ENCODE measurements at places on chromosomes 11 and 22.

- DNase-seq, result no peak
These were observed 48.8 kb downstream of the MYEOV start for GRCh38 chr11:69342588-69343330.

GRCh38 chr11:34299284-34299972 lies 58.4 kb downstream of the ABTB2 start:
- DNase-seq, result no peak

- DNase-seq, result peak; percentile 6
These were observed 28.5 kb downstream of the DCDC1 start for GRCh38 chr11:31340903-31341572.

GRCh38 chr22:18985780-18986179 lies 49.7 kb upstream of the PRODH start:
- no peak for DNase-seq

GRCh38 chr11:119995730-119996491 lies 142.0 kb downstream of the TRIM29 start:
- peak; percentile 51 for DNase-seq

DNA sequence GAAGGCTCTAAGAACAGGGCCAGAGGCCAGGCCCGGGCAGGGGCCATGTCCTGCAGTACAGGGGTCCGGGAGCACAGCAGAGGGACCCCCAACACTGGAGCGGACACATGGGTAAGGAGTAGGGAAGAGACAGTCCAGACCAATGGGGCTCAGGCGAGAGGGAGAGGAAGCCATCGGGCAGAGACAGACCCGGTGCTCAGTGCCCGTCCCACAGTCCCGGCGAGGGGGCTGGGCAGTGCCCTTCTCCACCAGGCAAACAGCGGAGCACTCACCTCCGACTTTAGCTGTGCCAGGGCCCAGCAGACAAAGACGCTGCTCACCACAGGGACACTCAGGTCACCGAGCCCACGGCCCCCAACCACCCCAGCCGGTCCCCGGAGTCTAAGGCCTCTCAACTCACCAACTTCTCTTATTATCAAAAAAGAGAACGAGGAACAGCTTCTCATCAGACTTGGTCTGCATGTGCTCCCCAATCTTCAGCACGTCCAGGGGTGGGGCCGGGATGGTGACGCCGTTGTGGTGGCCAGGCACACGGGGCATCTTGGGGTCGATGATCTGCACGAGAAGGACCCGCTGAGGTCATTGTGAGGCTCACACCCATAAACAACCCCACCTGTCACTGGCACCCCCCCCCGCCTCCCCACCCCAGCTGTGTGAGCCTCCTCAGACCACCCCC lies 52.3 kb downstream of the BRD1 start:
- DNase-seq, result no peak

GRCh38 chr11:118910309-118911112 lies 15.2 kb downstream of the BCL9L start:
- no peak for DNase-seq

DNA sequence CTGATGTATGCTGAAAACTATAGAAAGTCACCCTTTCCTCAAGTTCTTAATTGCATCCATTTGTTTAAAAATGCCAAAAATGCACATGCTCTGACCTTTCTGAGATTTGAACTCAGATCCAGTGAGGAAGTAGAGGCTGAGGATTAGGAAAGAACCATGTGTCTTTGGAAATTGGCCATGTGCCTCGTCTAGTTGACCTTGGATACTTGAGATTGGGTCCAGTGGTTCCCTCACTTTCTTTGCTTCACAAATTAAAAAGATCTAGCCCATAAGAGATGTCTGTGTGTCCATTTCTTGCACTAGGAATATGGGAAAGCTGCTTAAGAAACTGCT lies 128.3 kb downstream of the MAML2 start:
- DNase-seq, result no peak

GRCh38 chr11:28009388-28009787 lies 98.6 kb downstream of the KIF18A start:
- DNase-seq, result no peak

DNA sequence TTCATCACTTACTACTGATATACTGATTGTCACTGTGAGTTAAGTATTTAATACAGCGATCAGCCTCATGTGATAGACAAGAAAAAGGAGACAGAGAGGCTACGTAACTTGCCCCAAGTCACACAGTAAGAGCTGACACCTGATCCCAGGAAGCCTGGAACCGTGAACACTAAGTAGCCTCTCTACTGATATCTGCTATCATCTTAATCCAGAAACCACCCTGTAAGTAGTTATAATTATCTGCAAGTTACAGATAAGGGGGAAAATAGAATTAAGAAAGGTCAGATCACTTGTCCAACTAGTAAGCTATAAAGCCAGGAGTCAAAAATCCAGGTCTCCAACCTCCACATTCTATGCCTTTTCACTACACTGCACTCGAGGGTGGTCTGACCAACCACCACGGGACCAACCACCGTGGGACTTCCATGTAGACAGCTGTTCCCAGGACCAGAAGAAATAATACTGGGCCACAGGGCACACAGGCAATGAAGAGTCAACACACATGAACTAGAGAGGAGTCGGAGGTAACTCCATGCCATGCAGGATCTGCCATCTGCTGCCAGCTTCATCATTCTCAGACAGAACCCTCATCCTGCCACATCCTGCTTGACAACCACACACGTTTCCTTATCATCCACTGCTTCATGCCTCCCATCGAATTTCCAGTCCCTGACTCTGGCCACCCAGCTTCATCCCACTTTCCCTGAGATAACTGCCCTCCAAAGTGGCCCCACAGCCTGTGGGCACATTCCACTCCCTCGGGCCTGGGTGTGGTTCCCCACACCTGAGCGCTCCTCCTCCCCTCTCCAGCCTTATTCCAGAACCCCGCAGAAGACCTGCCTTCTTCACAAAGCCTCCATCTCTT lies 58.6 kb downstream of the MICAL3 start:
- DNase-seq, result no peak

DNA sequence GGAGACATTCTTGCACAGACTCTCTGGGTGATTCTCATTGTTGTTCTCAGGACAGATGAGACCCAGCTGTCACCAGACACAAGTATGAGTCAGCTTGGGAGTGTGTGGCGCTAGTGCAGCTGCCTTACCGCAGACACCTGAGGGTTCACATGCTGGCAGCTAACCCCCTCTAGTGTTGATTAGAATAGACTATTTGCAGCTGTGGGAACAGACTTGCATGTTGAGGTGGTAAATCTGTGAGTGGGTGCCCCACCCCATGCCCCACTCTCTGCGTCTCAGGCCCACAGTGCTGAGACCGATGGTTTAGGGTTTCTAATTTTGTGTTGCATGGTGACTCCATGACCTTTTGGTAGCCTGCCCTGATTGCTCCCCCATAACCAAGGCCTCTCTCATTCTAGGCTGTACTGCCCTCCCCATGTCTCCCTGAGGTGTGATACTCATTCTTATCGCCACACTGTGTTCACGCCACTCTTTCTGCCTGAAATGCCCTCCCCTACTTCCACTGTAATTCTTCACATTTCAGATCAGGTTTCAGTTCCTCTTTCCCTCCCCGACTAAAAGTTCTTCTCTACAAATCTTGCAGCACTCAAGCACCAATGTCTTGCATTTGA lies 73.7 kb upstream of the KIRREL3 start:
- DNase-seq, result peak; percentile 92

DNA sequence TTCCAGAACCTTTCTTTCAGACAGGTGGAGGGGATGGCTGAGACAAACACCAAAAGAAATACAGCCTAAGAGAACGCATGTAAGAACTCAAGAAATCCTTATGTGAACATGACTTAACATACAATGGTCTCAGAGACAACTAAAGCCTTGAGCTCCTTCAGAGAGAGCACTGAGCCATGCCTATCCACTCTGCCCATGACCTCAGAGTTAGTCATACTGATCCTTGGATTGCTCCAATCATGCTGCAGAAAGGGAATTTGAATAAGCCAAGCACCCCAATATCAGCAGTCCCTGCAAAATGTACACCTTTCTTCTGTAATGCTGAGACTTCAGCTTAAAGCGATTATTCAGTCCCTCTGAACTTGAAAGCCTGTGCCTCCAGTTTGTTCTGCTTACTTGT lies 43.2 kb upstream of the CHKA start:
- DNase-seq, result no peak

- no peak for DNase-seq
These were observed 651.6 kb upstream of the ANO5 start for GRCh38 chr11:21541187-21541751.

DNA sequence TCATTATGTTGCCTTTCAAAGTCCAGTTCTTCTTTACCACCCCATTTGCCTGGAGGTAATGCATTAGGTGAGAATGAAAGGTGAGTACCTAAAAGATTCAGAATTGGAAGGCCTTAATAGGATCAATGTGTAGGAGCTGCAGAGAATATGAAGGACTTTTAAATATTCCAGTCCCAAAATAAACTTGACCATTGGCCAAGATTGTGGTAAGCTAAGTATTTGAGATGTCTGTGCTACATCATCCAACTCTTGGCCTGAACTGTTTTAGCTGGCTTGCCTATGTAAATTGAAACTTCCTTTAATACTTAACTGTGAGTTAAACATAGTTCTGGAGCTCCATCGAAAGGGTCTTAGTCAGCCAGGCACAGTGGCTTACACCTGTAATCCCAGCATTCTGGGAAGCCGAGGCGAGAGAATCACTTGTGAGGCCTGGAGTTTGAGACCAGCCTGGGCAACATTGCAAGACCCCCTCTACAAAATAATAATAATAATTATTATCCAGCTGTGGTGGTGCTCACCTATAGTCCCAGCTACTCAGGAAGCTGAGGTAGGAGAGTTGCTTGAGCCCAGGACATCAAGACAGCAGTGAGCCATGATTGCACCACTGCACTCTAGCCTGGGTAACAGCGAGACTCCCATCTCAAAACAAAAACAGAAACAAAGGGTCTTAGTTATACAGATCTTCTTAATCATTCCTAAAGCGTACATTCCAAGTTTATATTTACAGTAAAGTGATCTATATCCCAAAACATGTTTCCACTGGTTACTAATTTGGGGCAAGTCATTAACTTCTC lies 29.8 kb downstream of the MTMR3 start:
- no peak for DNase-seq

DNA sequence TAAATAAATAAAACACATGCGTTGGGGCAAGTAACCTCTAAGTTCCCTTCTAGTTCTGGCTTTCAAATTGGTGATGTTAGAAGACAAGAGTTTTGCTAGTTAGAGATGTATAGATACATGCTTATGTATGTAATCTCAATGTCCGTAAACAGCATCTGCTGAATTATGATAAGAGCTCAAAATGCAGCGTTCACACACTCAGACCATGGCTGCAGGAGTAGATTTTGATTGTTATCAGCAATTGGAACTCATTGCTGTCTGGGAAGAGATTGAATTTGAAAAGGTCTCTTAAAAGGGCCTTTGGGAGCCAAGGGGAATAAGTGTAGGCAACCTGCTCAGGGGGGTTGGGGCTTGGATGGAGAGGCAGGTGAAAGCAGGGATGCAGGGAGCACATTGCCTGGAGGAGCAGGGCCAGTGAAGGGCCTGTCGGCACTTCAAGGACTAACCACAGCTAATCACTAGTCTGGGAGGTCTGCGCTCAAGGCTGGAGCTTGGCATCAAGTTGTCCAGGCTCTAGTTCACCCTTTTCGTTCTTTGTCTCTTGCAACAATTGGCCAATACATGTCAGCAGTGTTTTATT lies 2.7 kb upstream of the RAG1 start:
- no peak for DNase-seq

GRCh38 chr22:45151503-45151902 lies 12.2 kb upstream of the NUP50 start:
- no peak for DNase-seq

GRCh38 chr22:48492366-48493320 lies 1335.0 kb downstream of the BRD1 start:
- DNase-seq, result peak; percentile 67

DNA sequence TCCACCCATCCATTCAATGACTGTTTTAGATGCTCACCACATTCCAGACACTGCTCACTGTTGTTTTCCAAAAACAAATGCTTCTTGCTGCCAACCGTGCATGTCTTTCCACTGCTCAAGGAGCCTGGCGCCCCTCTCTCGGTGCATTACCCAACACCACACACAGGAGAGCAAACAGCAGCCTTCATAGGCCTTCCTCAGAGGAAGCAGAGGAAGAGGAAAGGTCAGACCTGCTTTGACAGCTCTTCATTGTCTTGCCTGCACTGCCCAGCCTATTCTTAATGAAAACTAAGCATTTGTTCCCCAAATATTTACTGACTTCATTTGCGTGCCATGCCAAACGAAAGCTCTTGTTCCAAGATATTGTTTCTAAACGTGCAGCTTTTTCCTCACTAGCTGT lies 1129.2 kb downstream of the TBC1D22A start:
- no peak for DNase-seq

- DNase-seq, result peak; percentile 24
These were observed 106.1 kb upstream of the PARVA start for GRCh38 chr11:12271241-12271640.

- peak; percentile 47 for DNase-seq
These were observed 117.4 kb downstream of the DBX1 start for GRCh38 chr11:20042811-20043341.

GRCh38 chr11:34552270-34552669 lies 38.7 kb upstream of the ELF5 start:
- no peak for DNase-seq

- no peak for DNase-seq
These were observed 100.9 kb downstream of the SYN3 start for GRCh38 chr22:32957200-32957803.

GRCh38 chr11:126896025-126896424 lies 104.5 kb downstream of the KIRREL3 start:
- DNase-seq, result no peak

DNA sequence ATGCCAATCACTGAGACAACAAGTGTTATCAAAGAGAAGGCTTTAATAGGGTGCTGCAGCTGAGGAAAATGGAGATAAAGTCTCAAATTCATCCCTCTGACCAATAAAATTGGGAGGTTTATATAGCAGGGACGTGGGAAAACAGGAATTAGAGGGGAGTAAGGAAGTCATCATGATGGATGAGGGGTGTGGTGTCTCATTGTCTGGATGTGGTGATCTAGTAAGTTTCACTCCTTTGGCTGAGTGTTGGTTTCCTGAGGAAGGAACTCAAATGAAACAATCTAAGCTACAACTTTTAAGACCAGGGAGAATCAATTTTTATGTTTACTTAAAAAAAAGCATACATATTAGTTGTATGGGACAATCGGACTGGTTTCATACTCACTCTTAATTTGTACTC lies 491.0 kb upstream of the KIRREL3 start:
- no peak for DNase-seq

GRCh38 chr22:43164636-43165035 lies 13.3 kb downstream of the TSPO start:
- DNase-seq, result no peak

DNA sequence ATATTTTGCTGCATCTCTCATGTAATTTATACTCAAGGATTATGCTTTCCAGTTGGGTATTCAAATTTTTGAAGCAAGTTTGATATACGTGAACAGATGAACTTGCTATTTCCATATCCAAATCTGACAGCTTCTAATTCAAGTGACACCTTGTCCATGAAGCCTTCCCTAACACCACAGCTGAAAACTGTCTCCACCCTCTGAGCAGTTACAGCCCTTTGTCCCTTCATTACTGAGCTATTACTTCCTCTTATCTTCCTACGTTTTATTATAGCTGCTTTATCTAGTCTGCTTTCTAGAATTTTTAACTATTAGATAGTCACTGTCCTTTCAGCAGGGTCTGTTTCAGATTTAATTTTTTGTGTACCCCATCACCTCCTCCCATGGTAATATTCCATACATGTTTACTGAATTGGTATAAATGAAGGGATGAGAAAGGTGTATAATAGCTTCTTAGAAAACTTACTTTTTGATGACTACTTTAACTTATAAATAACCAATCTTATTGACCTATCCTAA lies 13.3 kb upstream of the PRSS23 start:
- no peak for DNase-seq
